ENCODE measurements at places on chromosomes 5 and 9. TPM values are rescaled to one million over a fixed set of nuclear protein-coding genes. Genes with fewer than 3 reads are reported as not detected.
A peak's percentile ranks its signal among the peaks of the same experiment; 100 is the strongest.

- DNase-seq = no peak
Measured at GRCh38 chr9:73611032-73611431, 459.4 kb downstream of the ANXA1 start.

- no peak for DNase-seq
Measured at GRCh38 chr9:134039386-134040175, 14.3 kb downstream of the BRD3OS start.

DNA sequence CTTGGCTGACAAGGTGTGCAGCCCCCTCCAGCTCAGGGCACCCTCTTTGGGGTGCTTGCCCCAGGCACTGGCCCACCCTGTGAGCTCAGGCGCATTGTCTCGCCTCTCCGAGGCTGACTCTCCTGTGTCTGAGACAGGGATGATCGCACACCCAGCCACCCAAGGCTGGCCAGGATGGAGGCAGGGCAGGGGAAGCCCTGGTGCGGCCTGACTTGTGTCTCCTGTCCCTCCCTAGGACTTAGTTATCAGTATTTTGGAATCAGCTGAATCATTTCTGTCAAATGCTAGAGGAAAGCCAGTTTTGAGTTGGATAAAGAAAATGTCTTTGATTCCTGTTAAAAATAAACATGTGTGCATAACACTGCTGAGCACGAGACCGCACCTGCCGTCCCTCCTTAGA lies 2.5 kb upstream of the DBH start:
- DNase-seq = no peak

DNA sequence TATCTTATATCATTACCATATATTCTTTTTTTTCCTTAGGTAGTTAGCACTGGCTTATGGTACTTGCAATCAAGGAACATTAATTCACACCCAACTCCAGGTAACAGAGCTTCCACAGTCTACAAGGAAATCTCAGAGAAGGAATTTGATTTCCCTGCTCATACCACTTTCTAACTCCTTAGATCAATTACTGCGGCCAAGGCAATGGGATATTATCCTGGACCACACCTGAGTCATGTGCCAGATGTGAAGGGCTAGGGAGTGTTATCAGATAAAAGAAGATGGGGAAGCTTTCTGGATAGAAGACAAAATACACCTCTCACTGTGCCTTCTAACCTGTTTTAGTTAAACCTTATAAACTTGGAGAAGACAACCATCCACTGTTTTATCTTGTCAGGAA lies 181.2 kb downstream of the CCDC192 start:
- DNase-seq = no peak

DNA sequence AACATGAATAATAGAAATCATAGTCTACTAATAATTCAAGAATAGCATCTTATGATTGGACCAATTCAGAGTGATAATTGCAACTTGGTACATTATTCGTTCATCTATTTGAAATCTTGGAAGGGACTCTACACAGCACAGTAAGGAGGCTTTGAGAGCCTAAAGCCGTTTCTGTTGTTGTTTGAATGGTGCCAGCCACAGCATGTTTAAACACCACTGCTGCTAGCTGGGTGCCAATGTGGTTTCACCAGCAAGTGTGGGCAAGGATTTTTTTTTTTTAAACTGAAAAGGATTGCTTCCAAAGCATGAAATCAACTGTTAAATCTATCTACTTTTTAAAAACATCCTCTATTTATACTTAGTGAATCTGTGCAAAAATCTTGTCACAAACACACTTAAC lies 253.9 kb upstream of the MAP3K1 start:
- DNase-seq = no peak

GRCh38 chr9:137748741-137749140 lies 128.8 kb upstream of the CACNA1B start:
- DNase-seq = no peak

DNA sequence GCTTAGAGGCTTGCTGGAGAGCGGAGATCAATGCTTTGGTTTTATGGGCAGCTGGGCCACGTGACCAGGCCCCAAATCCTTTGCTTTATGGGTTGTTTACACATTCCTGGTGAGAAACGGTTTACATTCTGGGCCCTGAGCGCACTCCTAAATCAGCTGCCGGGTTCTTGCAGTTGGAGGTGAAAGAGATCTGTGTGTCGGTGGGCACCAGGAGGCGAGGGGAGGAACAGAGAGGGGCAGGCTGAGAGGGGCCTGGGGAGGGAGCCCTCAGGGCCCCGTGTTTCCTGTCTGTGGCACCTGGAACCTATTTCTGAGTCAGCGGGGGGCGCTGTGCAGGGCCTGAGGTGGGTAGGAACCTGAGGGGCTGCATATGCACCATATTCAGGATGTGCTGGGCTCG lies 63.5 kb upstream of the HAND1 start:
- peak; percentile 8 for DNase-seq

GRCh38 chr9:22112870-22113821 lies 104.0 kb upstream of the CDKN2B start:
- DNase-seq = no peak

GRCh38 chr5:84718377-84718776 lies 333.7 kb upstream of the EDIL3 start:
- DNase-seq = no peak

DNA sequence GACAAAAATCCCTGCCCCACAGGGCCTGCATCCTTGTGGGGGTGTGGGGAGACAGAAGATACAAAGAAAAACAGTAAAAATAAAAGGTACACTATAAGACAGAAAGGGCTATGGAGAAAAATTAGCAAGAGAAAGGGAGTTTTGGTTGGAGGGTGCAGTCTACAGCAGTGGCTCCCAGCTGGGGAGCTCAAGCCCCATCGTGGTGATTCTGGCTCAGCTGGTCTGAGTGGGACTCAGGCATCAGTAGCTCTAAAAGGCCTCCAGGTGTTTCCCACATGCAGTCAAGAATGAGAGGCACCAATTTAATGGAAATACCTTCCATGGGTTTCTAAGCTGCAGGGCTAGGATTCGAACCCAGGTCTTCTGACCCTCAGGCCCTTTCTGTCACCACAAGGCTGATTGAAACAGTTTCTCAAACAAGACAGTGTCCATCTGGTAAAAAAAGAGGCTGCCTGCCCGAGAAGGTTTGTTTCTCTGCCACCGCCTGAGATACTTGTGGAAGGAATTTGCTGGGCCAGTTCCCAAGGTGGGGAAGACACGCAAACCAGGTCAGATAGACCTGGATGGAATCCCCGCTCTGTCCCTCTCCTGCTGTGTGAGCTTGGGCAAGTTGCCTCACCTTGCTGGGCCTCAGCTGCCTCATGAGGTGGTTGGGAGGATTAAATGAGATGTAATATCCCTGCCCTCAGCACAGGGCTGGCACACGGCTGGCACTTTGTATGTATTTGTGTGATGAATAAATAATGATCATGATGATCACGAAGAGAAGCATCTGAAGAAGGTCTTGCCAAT lies 43.1 kb downstream of the COL27A1 start:
- DNase-seq = no peak

GRCh38 chr9:105069285-105069684 lies 141.3 kb upstream of the ABCA1 start:
- no peak for DNase-seq

DNA sequence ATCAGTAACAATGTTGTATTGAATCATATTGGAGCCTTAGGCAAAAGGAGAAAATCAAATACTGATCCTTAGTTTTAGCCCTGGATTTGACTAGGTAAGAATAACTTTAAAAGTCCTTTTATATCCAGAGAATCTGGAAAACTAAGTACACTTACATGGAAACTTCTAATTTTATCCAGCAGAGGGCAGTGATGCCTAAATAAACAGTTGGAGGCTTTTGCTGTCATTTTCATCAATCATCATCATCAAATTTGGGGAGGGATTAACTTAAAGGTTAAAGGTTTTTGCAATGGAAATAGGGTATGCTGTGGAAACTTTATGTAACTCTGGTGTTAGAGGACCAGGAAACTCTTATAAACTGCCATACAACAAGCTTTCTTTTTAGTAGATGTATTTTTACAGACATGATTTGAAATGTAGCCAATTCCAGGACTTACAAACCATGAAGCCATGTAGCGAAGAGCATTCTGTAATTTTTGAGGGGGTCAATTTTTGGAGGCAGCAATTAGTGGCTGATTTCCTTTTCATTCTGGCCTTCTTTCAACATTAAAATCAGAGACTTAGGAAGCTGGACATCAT lies 112.7 kb downstream of the OSTF1 start:
- peak; percentile 61 for DNase-seq

DNA sequence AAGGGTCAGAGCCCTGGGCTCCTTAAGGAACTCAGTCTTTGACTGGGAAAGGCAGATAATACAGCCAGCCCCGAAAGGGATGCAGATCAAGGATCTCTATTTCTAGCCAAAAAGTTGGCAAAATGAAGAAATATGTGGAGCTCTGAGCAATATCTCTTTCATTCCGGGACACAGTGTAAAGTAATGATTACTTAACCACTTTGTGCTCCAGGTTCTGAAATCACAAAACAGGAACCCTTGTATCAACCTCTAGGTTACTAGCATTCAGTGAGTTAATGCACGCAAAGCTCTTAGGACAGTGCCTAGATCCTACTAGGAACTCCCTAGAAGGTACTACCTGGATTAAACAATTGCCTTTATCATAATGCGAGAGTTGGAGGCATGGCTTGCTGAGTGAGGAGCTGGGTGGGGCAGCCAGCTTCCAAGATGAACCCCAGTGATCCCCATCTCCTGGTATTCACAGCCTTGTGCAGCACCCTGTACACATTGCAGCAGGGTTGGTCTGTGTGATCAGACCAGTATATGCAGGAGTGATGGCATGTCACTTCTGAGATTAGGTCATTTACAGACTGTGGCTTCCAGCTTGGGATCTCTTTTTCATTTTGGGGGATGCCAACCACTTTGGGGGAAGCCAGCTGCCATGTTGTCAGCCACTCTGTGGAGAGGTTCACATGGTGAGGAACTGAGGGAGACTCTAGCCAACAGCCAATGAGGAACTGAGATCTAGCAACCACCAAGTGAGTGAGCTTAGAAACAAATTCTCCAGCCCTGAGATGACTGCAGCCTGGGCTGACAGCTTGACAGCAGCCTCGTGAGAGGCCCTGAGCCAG lies 103.1 kb upstream of the SLC44A1 start:
- DNase-seq = no peak

DNA sequence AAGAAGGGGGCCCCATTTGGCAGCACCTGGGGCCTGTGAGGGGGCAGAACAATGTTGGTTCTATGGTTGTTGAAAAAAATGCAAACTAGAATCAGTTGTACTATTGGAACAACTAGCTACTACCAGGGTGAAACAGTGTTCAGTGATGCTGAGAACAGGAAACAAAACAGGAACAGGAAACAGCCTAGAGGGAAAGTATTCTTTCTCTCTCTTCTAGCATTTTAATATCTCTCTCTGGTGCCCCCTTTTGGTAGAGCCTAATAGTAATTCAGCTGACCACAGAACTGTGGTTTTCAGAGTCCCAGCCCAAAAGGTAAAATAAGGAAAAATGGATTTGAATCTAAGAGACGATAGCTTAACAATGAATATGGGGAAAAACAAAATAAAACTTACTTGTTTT lies 138.0 kb upstream of the KCNN2 start:
- DNase-seq = peak; percentile 22

DNA sequence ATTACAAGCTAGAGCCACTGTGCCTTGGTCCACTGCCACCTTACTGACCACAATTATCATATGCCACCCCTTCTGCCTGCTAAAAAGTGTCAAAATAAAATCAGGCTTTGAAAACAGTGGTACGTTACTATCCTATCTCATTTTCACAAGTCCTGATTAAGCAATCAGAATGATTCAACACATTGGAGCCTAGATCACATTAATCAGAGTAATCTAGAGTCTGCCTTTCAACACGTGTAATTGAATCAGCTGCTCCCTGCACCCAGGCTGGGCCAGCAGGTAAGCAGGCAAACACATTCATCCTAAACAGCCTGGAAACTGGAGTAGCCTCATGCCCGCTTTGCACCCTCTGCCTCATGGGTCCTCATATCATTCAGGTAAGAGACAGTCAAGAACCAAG lies 186.2 kb downstream of the DCP2 start:
- peak; percentile 72 for DNase-seq

DNA sequence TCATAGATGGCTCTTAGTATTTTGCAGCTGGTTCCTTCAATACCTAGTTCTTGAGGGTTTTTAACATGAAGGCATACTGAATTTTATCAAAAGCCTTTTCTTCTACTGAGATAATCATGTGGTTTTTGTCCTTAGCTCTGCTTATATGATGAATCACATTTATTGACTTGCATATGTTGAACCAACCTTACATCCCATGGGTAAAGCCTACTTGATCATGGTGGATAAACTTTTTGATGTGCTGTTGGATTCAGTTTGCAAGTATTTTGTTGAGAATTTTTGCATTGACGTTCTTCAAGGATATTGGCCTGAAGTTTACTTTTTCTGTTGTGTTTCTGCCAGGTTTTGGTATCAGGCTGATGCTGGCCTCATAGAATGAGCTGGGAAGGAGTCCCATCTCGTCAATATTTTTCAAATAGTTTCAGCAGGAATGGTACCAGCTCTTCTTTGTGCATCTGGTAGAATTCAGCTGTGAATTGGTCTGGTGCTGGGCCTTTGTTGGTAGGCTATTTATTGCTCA lies 49.7 kb downstream of the YIPF5 start:
- no peak for DNase-seq

DNA sequence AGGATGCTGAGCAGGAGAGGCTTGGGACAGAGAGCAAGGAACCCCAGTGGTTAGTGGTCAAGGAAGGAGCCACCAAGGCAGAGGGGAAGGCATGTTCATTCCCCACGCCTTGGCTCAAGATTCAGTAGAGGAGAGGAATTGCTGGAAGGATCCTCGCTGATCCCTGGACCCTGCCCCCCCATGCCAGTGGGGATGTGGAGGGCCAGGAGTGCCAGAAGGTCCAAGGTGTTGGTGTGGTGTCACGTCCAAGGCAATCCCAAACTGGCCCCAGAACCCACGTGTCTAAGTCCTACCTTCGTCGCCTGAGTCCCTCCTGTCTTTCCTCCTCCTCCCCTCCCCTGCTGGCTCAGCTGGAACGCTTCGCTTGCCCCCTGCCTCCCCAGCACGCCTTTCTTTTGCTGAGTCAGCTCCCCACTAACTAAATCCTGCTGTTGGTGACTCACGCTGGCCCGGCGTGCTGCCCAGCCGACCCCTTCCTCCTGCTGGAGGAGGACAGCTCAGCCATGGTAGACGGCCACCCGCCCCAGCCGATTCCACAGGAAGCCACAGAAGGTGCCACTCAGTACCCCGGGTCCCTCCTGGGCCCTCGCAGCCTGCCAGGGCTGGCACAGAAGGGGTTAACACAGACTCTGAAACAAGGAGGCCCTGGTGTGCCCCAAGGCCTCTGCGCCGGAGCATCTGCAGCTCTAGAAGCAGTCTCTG lies 37.6 kb upstream of the ORM1 start:
- no peak for DNase-seq

DNA sequence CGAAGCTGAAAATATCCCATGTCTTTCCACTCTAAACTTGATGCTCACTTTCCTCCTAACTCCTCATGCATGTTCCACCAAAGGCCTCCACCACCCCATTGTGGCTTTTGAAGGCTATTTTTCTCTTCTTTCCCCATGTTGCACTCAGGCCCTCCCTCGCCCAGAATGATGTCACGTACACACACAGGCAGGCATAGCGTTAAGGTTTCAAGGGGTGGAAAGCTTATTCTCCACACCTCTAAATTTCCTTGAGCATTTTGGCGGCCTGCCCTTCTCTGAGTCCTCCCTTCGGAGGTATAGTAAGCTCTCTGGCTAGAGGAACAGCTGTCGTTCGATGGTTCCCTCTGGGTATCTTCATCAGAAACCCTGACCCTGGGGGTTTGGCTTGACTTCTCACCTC lies 673.5 kb downstream of the ACTL7B start:
- DNase-seq = no peak

NACC2 gene
- 27.8 TPM for total RNA-seq

CCL19 gene
- not detected for total RNA-seq

FOXD4L5 gene
- 0.61 TPM for total RNA-seq

CD180 gene
- total RNA-seq = not detected

CAMK2A gene
- total RNA-seq = not detected

SOX30 gene
- 0.27 TPM for total RNA-seq

NEUROG1 gene
- total RNA-seq = not detected

IFNK gene
- not detected for total RNA-seq

GNAQ gene
- total RNA-seq = 28.7 TPM
